NCI-H345 (cell line): ENCODE measurements at places on chromosomes 12 and 14.

GRCh38 chr14:53149668-53150316 lies 3.3 kb downstream of the DDHD1 start:
- DNase-seq = no peak

GRCh38 chr12:99111600-99111999 lies 466.5 kb downstream of the APAF1 start:
- DNase-seq = peak; percentile 48

DNA sequence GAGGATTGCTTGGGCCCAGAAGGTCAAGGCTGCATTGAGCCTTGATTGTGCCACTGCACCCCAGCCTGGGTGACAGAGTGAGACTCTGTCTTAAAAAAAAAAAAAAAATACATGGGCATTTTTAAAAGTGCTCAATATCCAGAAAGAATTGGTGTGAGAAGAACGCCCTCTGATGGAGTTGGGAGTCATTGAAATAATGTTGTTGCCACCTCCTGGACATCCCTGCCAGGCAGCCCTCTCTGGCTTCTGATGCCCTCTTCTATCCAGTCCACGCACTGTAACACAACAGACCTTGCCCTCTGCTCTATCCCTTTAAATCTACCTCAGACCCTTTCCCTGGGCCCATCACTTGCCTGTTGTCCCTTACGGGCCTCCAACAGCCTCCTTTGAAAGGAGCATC lies 4.9 kb downstream of the PTGDR start:
- no peak for DNase-seq

GRCh38 chr12:70960484-70960883 lies 39.9 kb upstream of the PTPRR start:
- DNase-seq = no peak

DNA sequence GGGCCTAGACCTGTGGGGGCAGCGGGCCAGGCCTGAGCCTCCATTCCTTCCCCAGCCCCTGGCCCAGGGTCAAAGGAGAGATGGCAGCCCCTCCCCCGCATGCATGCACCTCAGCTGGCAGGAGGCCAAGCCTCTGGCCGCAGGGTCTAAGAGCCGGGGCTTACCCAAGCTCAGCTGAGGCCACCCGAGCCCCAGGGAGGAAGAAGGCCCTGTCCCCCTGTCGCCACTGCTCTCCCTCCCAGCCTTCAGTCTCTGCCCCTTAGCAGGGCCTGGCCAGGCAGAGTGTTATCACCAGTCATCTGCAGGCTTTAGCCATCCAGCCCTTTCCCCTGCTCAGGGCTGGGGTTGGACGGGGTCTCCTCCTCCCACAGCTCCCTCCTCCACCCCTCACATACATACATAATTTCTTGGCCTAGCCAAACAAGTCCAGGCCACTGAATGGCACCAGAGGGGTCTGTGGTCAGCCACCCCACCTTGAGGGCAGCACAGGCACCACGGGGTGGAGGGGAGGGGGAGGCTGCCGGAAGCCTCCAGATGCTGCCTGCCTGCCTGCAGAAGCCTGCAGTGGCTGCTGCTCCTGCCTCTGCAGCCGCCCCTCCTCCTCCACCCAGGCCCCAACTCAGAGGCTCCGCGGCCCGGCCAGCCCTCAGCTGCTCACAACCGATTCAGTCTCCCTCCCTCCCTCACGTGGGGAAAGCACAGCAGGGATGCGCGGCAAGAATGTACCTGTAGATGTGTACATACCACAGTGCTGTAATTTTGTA lies 22.8 kb downstream of the RAB35 start:
- DNase-seq = peak; percentile 37

DNA sequence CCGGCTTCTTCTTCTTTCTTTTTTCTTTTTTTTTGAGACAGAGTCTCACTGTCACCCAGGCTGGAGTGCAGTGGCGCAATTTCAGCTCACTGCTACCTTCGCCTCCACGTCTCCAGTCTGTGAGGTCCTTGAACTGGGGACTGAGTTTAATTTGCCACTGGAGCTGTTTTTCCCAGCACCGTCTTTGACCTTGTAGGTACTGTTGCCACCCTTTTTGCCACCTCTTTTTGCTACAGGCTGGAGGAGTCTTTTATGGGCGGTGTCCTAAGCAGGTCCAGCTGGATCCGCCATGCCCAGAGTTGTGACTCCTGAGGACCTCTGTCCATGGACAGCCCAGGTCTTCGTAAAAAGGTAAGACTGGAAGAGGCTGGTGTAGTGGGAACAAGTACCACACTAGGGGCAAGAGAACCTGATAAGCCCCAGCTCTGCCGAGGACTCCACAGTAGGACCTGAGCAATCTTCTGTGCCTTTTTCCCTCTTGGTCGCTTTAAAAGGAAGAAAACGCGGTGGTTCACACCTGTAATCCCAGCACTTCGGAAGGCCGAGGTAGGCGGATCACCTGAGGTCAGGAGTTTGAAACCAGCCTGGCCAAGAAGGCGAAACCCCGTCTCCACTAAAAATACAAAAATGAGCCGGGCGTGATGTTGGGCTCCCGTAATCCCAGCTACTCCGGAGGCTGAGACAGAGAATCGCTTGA lies 946 bp downstream of the RNU4-2 start:
- DNase-seq = no peak

DNA sequence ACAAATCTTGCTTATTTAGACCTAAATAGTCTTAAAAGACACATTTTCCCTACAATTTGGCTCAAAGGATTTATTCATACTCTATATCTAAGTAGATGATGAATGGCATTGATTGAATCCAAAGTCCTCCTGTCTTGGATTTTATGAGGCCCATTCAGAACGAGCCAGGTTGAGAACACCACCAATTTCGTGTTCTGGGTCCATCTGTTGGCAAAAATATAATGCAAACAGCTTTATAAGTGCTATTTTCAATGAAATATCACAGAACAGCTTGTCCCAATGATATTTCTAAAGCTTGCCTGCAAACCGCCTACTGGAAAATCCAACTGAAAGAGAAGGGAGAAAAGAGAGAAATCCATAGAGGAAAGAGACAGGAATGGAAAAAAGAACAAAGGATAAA lies 204.8 kb upstream of the GARIN6 start:
- DNase-seq = no peak

GRCh38 chr14:100221533-100222223 lies 17.3 kb upstream of the YY1 start:
- DNase-seq = peak; percentile 69

DNA sequence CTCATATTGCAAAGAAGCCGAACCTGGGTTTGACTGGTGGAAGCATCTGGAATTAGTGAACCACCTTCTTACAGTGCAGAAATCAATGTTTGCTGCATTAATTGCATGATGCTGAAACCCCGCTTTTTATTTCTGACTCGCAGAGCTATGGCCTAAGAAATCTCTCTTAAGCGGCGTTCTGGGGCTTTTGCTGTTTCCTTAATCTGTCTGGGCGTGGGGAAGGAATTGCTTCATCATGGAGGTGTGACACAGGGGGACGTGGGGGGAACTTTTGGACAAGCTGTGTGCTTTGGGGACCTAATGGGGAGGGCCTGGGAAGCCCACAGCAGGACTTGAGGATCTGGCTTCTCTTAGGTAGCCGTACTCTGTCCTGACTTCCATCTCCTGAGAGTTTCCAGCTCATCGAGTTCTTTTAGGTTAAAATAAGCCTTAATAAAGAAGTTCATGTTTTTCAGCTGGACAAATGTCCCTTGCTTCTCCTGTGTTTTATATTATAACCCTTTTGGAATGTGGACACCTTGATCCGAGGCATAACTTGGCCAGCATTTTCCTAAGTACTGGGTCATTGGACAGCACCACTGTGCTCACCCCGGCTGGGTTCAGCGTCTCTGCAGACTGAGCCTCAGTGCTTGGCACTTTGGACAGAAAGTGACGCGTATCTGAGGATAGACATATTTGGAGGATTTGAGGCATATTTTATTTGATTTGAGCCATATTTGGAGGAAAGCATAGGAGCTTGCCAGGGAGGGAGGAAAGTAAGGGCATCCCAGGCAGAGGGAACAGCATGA lies 192.1 kb upstream of the MYL2 start:
- no peak for DNase-seq

DNA sequence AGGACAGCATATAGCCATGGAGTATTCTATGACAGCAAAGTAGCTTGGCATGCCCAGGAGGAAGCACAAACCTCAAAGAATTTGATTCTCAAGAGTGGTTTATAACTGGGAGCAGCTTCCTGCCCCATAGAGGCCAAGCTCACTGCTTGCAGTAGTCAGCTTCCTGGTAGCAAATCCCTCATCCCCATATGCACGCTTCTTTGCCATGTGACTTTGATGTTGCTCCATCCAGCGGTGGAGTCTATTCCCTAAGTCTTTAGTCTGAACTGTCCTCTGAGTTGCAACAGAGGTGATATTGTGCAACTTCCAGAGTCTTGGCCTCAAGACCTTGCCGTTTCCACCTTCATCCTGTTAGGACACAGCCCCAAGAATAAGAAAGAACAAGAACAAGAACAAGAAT lies 996.8 kb upstream of the TMEM132C start:
- no peak for DNase-seq
